Hematopoietic multipotent progenitor cell treated with erythropoietin and hydrocortisone succinate and interleukin-3 and kit ligand, for 17 days (in vitro differentiated cells): ENCODE measurements at places on chromosomes 16 and 17.
A peak's percentile ranks its signal among the peaks of the same experiment; 100 is the strongest.

GRCh38 chr16:85947230-85948137, 48.5 kb downstream of the IRF8 start:
- DNase-seq, result no peak

- DNase-seq, result no peak
Observed at GRCh38 chr16:53580038-53580802, 77.2 kb upstream of the AKTIP start.

GRCh38 chr17:57541472-57542394, 203.4 kb downstream of the CCDC182 start:
- no peak for DNase-seq

GRCh38 chr17:47690121-47690520, 3.8 kb upstream of the TBKBP1 start:
- DNase-seq, result no peak

- peak; percentile 81 for DNase-seq
Observed at GRCh38 chr16:71746442-71747046, 22.0 kb upstream of the PHLPP2 start.

DNA sequence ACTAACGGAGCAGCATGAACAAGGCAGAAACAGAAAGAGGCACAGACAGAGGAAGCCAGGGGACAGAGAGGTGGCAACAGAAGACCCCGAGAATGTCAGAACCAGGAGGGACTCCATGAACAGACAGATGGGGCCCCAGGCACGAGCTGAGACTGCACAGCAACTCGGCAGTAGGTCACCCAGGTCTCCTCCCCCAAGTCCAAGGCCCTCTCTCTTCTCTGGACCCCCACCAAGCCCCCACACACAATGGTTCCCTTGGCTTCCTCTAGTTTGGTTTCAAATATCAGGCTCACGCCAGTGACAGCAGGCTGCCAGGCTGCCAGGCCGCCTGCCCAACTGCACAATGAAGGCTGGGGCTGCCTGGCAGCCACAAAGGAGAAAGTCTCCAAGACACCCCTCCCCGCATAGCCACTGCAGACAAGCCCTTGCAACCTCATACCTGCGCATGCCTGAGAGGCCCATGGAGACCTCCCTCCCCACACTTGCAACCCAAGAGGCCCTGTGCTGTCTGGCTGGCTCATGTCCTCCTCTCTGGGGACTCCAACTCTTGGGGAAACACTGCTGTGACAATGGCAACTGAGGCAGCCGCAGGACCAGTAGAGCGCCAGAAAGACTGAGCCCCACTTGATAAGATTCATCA, 54.8 kb downstream of the PIMREG start:
- DNase-seq, result no peak

DNA sequence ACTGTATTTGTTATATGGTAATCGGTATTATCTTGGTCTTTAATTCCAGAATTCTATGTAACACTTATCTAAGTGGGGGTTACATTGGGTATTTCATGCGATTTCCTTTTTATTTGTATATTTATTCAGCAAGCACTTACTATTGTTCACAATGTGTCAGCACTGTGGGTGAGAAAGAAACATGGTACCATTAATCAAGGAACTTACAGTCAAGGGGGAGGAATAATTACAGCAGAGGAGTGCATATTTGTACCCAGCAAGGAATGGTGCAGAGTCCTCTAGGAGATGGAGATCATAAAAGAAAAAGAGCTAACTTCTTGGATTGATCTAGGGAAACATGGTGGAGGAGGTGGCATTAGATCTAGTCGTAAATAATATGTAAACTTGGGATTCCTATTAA, 117.0 kb upstream of the KCNJ16 start:
- DNase-seq, result no peak

DNA sequence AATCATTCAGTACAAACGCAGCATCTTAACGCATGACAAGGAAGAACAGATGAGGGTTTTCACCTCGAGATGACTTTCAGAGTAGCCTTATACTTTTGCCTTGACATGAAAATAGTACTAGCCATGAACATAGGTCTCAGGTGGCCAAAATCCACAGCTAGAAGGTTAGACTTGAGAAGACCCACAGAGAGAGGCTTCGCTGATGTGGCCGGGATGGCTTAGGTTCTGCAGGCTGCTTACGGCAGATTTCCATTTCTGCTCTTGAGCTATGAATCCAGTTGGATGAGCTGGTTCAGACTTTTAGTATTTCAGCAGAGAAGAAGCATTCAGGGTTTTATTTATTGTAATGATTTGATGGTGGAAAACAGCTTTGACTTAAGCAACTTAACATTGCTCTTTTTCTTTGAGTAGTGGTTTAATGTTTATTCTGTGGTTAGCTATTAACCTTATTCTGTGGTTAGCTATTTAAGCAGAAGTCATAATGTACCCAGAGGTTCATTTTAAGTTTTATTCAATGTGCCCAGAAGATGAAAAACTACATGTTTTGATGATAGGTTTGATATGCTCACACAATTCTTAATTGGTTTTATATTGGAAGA, 7.6 kb downstream of the KRT24 start:
- no peak for DNase-seq

DNA sequence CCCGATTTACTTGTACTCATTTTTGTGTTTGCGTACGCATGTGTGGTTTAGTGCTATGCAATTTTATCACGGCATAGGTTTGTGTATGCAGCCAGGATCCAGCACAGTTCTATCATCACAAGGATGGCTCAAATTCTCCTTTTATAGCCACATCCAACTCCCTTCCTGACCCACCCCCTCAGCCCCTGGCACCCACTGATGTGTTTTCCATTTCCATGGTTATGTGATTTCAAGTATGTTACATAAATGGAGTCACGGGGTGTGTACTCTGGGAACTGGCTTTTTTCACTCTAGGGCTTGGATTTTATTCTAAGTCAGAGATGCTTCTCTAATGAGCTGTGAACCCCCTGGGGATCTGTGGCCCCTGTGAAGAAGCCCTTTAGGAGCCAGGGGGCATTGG, 16.8 kb downstream of the IL4R start:
- DNase-seq, result no peak

DNA sequence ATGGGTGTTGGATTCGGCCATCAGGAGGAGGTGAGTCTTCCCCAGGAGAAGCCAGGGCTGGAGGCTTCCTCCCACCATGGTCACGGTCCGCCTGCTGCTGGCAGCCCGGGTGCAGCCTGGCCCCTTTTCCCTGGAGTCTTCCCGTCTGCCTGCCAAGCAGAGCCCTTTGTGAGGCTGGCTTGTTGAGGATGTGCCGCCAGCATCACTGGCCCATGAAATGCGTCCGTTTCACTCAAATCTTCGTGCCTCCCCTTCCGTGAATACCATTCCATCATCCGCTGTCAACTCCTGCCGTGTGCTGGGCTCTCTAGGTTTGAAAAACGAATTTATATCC, 9.6 kb downstream of the VPS4A start:
- DNase-seq, result no peak

DNA sequence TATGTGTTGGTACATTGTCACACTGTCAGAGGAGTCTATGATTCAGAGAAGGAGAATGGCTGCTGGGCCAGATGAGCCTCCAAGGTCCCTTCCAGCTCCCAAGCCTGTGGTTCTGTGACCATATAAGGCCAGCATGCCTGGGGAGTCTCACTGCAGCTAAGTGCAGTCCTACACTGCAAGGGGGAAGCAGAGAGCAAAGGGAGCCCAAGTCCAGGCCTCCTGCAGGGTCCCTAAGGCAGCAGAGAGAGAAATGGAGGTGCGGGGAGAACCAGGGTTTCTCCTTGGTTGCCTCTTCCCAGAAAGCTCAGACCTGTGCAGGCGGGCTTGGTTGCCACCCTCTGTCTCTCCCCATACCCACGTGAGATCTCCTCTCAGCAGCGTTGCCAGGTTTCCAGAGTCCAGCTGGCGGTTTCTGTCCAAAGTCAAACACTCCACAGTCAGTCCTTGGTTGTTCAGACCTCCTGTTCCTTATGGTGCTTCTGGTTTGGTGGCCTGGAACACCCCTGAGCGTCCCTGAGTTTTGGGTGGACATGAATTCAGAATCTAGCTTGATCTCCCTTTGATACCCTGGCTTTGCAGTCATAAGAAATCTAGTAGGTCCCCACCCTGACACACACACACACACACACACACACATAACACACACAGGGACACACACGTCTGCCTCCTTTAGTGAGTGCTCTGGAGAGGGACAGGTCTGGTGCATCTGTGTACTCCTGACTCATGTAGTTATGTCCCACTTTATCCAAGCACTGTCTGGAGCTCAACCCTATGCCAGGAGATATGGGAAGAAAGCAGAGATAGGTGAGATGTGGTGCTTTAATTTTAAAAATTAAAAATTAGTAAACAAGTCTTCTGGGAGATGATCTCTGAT, 78.8 kb downstream of the GNAO1 start:
- DNase-seq, result no peak

DNA sequence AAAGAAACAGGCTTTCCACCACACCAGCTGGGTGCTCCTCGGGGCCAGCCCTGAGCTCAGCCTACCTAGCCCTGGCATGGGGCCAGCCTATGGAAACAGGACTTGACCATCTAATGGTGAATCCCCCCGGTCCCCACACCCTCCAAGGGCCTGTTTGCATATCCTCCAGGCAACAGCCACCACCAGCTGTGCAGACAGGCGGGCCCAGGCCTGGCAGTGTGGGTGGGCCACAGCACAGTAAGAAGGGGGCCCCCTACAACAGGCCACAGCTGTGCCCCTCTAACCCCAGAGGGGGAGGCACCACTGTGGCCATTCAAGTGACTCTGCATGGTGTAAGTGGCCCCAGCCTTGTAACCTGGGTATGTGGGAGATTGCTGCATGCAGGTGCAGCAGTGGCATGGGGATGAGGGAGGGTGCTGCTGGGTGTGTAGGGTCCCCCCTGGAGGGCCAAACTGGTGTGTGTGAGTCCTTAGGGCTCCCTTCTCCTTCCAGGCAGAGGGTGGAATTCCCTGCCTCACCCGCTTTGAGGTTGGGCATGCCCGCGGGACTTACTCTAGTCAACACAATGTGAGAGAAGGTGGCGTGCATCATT, 148.2 kb downstream of the C16orf78 start:
- DNase-seq, result no peak

GRCh38 chr17:5915337-5915736, 154.8 kb upstream of the WSCD1 start:
- no peak for DNase-seq

- DNase-seq, result no peak
Observed at GRCh38 chr16:51151961-51152663, 1.0 kb upstream of the SALL1 start.

GRCh38 chr17:38687286-38687685, 12.5 kb upstream of the EPOP start:
- DNase-seq, result no peak

- DNase-seq, result no peak
Observed at GRCh38 chr17:77083531-77083930, 57.2 kb upstream of the SEC14L1 start.

DNA sequence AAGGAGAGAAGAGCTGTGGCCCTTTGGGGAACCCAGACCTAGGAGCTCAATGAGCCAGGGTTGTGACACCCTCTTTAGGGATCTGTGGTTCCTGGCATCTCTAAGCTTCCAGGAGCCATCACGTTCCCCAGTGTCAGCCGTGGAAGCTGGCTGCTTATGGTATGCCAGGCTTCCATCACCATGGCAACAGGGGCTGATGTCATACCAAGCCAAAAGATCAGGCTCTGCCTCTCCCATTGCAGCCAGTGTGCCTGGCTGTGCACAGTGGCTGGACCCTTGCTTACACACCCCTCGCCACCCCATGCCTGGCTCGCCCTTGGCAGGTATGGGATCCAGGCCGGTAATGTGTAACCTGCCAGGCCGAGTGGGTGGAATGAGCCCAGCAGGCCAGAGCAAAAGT, 91.1 kb downstream of the SSH2 start:
- no peak for DNase-seq

DNA sequence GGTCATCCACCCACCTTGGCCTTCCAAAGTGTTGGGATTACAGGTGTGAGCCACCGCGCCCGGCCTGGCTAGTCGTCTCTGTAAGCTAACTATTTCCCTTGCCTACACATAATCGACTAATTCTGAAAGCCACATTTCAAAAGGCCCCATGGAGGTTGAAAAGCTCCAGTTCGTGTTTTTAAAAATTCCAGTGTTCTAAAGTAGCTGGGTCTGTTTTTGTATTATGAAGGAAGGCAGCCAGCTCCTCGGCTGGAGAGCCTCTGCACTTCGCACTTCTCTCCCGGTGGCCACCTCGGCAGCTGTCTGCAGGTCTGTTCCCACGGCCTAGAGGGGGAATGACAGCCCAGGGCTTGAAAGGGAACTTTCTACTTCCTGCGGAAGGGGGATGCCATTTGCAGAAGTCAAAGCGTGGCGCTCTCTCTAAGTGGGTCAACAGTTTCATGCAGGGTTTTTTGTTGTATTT, 16.9 kb downstream of the HASPIN start:
- no peak for DNase-seq

GRCh38 chr16:77332792-77333191, 102.0 kb downstream of the ADAMTS18 start:
- DNase-seq, result no peak

DNA sequence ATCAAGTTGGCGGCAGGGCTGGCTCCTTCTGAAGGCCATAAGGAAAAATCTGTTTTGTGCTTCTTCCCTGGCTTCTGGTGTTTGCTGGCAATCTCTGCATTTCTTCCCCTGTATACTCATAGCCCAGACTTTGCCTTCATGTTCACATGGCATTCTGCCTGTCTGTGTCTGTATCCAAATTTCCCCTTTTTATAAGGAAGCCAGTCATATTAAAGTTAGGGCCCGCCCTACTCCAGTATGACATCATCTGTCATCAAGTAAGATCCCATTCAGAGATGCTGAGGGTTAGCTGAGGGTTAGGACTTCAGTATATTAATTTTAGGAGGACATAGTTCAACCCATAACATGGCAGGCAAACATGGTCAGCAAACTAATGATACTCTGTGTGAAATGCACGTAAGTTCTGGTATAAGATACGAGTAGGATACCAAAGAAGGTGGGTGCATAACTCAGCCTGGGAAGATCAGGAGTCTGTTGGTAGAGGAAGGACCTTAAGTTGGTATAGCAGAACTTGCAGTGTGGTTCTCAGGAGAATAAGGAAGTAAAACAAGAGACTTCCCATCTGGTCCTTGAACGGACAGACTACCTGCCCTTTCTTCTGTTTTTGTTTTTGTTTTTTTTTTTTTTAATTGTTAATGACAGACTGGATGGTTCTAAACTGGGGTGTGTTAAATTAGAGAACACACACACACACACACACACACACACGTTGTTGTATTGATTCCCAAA, 13.9 kb downstream of the MAP2K6 start:
- DNase-seq, result no peak

GRCh38 chr17:60188759-60189158, 39.0 kb downstream of the CA4 start:
- no peak for DNase-seq

GRCh38 chr17:51857052-51857597, 301.4 kb downstream of the CA10 start:
- no peak for DNase-seq

DNA sequence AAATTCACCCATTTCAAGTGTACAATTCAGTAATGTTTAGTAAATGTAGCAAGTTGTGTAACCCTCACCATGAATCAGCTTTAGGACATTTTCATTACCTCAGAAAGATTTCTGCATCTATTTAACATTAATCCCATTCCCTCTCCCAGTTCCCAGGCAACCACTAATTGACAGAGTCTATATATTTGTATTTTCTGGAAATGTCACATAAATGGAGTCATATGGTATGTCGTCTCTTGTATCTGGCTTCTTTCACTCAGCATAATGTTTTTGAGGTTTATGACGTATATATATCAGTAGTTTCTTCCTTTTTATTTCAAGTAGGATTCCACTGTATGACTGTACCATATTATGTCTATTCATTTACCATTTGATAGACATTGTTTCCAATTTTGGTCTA, 199.8 kb downstream of the CYB561 start:
- DNase-seq, result no peak
